Germinal center (tissue), 1 donor: ENCODE measurements at places on chromosomes 1 and 21.

GRCh38 chr1:218433744-218434143, 88.6 kb downstream of the TGFB2 start:
- no peak for DNase-seq

GRCh38 chr1:167708940-167709389, 12.8 kb upstream of the MPZL1 start:
- peak; percentile 41 for DNase-seq

GRCh38 chr1:163399976-163400601, 78.3 kb downstream of the NUF2 start:
- DNase-seq, result no peak

GRCh38 chr1:91129017-91129416, 107.2 kb upstream of the ZNF644 start:
- no peak for DNase-seq

DNA sequence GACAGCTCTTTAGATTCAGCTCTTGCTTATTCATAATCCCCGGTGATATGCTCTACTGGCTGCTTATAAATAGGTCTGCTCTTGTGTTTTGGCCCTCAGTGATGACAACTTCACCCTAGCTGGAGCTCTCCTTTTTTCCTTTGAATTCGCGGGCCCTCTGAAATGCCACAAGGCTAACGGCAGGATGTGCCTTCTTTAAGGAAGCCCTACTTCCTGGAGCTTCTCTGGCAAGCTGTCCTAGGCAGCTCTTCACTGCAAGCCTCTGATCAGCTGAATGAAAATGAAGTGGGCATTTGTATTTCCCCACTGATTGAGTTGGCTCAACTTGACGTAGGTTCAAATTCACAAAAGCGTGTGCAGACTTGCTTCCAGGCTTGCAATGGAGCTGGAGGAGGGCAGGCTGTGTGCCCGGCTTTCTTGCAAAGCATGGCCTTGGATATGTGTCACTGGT, 22.2 kb downstream of the SGIP1 start:
- DNase-seq, result no peak

DNA sequence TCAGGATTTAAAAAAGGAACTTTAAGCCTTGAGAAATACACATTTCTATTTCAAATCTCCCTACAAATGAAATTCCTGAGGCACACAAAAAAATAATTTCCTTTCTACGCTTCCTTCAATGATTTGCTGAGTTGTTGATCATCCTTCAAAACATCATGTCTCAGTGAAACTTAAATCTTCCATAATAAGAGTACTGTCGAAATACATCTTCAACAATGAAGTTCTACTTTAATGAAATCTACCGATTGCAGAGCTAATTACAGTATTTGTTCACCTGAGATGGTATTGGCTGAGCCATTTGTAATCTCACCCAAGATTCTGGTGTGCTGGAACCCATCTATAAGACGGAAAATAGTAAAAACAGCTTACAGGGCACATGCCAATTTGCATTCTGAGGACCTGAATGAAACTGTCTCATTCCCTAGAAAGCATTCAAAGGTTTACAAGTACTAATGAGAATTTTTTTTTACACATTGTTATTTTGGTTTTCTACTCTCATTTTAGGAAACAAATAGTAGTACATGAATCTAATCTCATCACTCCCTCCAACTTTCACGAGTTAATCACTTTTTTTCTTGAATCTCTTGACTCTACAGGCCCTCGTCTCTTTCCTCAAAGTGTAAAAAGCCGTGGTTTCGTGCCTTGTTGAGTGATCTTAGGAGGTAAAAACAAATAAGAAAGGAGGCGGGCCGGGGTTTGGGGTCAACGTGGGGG, 1.1 kb downstream of the CHML start:
- peak; percentile 30 for DNase-seq

- no peak for DNase-seq
Observed at GRCh38 chr1:216700779-216701178, 22.4 kb downstream of the ESRRG start.

- no peak for DNase-seq
Observed at GRCh38 chr1:87863317-87863716, 534.6 kb downstream of the LMO4 start.

DNA sequence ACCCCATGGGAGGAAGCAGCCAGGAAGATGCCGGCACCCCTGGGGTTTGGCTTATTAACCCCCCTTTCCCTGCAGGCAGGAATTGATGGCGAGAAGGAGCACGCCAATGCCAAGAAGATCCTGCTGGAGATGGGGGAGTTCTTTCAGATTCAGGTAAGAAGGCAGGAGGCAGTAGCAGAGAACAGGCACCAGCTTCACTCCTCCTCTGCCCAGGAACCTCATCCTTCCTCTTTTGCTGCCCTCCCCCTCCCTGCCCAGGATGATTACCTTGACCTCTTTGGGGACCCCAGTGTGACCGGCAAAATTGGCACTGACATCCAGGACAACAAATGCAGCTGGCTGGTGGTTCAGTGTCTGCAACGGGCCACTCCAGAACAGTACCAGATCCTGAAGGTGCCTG, 1.2 kb upstream of the RUSC1 start:
- no peak for DNase-seq

DNA sequence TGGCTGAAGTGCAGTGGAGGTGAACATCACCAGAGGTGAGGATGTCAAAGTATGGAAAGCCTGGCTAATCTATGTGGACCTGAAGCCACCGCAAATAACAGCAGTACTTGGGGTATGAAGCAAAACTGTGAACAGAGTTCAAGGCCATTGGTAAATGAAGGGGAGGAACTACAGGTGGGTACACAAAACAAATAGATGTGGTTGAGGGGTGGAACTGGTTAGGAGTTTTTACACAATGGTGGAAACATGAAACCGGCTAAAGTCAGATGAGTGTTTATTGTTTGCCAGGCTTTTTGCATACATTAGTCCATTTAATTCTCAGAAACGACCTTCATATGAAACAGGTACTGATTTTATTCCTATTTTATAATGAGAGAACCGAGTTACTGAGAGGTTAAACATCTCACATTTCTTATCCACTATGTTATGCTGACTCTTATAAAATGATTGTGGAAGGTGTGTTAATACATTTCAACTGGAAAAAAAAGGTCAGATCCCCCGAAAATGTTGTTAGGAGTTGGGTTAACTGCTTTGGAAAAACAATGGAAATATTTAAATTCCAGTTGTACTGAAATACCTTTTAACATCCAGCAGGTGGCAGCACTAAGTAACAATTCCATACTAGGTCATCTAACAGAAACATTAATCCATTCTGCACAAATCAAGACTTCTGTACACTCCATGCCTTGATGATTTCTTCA, 44.3 kb upstream of the GTF2B start:
- DNase-seq, result peak; percentile 33

DNA sequence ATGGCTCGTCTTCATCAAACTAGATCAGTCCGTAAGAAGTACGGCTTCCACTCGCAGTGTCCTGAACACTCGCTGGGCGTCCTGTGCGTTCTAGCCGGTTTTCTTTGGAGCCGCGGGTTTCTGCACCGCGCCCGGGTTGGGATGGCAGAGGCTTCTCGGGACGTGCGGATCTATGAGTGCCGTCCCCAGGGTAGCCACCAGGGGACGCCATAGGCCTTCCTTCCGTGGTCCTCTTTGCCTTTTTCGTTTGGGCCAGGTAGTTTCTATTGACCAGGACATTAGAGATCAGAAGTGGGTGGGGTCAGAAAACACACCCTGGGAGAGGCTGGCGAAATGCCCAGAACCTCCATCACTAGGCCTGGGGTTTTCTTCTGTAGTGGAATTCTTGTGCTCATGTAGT, 273.8 kb downstream of the FAM72C start:
- peak; percentile 32 for DNase-seq

DNA sequence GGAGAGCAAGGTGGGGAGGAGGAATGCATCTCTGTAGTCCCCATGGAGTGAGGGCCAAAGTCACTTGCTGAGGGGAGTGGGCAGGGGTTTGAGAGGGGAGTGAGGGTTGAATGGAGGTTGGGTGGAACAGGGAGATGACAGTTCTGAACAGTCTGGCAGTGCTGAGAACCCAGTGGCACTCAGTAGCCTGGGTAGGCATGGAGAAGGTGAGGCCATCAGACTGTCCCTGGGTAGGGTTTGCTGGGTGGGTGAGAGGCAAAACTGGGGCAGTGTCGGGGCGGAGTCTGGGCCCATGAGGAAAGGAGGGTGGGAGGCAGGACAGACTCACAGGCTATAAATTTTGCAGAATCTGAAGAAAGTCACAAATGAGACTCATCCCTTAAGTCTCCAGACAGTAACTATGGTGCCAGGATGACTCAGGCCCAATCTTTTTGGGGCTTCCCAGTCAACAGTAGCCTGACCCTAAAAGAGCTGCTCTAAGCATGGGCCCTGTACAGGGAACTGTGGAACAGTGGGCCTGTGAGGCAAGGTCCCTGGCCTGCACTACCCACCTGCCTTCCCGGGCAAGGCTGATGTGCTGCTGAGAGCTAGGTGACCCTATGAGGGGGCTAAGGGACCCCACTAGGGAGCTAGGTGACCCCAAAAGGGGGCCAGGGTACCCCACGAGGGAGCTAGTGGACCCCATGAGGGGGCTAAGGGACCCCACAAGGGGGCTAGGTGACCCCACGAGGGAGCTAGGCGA, 51.0 kb upstream of the DMRTB1 start:
- DNase-seq, result no peak

DNA sequence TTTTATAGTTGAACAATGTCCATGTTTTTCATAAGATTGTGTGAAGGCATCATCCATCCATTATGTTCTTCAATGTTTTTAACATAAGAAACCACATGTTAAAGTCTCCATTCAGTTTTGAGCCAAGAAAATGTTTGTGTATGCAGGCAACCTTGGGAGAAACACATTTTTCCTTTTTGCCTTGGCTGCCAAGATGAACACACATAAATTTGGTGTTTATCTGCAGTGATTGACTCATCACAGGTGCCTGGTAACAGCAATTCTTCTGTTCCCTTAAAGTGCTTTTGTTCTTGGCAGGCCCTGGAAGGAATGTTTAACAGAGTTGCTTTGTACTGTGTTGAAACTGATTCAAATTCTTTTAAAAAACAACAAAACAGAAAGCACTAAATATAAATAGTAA, 709.9 kb upstream of the ADGRL4 start:
- no peak for DNase-seq

- no peak for DNase-seq
Observed at GRCh38 chr1:62426237-62426636, 10.6 kb upstream of the USP1 start.

- no peak for DNase-seq
Observed at GRCh38 chr1:161907265-161907664, 116.4 kb downstream of the OLFML2B start.

DNA sequence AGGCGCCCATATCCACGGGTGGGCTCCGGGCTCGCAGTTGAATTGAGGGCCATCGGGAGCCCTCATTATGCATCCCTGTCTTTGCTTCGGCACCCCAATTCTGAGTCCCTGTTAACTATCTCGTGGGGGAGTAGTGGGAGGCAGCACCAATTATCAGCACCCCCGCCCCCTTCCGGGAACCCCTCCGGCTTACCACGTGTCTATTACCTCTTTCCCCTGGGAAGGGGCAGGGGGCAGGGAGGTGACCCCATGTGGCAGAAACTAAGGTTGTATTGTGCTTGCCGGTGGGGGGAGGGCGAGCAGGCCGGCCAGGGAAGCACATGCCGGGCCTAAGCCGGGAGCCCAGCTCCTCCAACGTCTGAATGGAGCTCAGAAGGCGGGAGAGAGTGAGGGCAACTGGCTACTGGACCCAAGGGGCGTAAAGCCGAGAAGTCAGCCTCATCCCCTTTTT, 1.0 kb downstream of the LIN28A start:
- no peak for DNase-seq

DNA sequence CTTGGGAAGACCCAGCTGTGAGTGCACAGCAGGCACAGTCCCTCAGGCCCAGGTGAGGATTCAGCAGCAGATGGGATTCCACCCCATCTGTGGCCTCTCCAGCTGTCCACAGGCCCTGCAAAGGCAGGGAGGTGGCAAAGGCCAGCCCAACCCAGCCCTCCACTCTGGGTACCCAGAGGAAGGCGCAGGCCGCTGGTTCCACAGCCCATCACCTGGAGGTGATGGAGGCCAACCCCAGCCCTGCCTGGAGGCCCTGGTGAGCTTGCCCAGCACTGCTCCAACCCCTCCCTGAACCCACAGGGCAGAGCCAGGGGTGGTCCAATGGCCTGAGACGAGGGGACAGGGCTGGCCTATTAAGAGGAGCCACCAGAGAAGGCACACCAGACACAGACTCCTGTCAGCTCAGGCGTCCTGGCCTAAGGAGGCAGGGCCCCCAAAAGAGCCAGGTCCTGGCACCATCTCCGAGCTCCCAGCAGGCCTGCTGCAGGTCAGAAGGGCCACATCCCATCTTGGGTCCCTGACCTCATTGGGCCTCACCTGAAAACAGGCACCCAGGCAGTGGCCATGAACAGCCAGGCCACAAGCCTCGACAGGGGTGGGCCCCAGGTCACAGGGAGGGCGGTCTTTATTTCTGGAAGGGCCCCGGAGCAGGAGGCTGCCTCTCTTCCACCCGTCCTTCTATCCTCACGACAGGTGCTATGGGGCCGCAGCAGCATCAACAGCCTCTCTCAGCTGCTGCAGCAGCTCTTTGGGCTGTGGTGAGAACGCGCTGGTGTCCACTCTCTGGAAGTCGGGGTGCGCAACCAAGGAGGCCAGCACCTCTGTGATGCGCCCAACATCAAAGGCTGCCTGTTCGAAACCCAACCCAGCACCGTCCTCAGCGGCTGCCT, 3.2 kb downstream of the JMJD4 start:
- DNase-seq, result no peak

DNA sequence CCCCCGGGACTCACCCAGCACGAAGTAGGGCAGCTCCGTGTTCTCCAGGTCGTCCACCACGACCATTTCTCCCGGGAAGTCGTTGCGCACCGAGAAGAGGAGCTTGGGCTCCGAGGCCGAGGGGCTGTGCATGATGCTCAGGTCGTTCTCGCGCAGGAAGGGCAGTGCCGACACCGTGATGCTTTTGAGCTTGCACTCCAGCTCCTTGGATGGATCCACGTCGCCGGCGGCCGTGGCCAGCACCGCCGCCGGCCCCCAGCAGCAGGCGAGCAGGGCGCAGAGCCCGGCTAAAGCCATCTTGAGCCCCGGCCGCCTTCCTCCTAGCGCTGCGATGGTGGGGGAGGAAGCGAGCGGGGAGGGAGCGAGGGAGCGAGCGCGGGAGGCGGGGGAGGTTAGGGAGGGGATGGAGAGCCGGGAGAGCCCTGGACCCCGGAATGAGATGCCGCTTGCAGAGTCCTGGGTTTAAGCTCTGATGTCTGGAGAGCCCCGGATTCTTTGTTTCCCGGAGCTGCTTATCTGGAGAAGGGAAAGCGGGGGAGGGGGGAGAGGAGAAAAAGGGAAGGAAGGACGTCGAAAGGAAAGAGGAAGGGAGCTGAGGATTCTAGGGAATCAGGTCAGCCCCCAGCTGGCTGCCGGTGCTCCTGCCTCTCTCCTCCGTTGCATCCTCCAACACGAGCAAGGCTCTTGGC, at the start of gene ASTN1:
TSS of gene ASTN1 (minus strand) at position 333 of the 689 bp plus-strand sequence. CDS start at position 297, 36 bp downstream.
- DNase-seq, result no peak

GRCh38 chr1:216531263-216532239, 108.3 kb upstream of the USH2A start:
- DNase-seq, result no peak

- DNase-seq, result no peak
Observed at GRCh38 chr21:26877018-26877417, 31.8 kb upstream of the ADAMTS1 start.
